ENCODE measurements at places on chromosomes 2 and 18.

DNA sequence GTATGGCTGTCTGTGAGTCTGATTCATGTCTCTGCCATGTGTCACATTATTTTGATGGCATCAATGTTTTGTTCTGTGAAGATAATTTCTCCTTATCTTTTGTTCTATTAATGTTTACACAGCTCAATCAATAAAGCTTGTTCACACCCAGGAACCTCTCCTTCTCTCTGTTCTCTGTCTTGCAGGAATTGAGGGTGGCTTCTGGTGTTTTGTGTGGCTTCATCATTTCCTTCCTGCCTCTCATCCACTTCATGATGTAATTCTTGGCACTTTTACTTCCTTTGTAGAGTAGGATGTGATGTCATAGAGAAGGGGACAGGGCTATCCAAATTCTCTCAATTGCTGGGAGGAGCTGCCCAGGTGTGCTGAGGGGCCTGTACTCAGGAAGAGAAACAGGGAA, 27.2 kb downstream of the ASXL3 start:
- ATAC-seq = no peak

DNA sequence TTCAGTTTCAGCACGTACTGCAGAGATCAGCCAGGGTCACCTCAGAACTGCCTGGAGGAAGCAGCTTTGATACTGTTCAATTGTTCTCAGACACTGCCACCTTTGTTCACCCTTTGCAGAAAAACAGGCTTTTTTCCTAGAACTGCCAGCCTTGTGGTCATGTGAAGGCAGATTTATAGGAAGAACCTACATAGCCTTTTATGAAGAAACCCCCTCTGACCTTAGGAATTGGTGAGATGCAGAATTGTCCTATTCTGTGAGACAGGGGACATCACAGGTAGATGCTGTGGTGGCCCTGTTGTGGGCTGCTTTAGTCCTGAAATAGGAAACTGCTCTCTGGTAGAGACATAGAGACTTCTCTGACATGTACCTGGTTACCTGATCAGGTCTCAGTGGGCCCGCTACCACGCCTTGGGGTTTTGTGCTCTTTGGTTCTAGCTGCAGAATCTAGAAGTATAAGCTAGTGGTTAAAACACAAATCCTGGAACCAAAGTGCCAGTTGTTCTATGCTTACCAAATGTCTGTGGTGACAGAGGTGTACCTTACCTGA, 206.6 kb downstream of the AGPS start:
- no peak for ATAC-seq

DNA sequence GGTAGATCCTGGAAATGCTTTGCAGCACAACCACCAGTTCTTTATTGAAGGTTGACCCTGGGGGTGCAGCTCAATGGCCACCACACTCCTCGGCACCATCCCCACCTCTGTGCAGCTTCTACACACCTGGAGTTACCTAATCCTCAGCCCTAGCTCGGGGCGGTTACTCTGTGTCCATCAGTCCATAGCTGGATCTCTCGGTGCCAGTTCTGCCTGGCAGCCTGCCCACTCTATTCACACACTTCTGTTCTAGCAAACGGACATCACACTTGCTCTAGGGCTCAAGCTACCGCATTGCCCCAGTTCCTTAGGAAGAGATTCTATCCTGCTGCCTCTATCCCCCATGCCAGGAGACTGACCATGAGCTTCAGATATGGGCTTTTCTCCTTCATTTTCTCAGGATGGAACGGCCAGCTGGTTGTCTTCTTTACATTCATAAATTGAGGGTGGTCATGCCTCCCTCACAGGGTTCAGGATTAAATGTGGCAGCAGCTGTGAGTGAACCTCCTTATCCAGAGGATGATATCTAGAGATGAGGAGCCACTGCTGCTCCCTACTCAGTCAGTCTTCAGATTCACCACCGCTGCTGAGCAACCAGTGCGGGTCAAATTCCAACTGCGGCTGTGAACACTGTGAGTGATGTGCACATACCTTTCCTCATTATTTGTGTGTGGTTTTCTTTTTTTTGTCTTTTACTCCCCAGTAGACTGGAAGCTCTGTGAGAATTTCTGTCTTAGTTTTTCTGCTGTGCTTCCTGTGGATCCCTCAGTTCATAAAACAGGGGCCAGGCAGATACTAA, 66.9 kb upstream of the TRIB2 start:
- no peak for ATAC-seq

GRCh38 chr2:31113765-31114164, 24.5 kb downstream of the GALNT14 start:
- ATAC-seq = no peak

DNA sequence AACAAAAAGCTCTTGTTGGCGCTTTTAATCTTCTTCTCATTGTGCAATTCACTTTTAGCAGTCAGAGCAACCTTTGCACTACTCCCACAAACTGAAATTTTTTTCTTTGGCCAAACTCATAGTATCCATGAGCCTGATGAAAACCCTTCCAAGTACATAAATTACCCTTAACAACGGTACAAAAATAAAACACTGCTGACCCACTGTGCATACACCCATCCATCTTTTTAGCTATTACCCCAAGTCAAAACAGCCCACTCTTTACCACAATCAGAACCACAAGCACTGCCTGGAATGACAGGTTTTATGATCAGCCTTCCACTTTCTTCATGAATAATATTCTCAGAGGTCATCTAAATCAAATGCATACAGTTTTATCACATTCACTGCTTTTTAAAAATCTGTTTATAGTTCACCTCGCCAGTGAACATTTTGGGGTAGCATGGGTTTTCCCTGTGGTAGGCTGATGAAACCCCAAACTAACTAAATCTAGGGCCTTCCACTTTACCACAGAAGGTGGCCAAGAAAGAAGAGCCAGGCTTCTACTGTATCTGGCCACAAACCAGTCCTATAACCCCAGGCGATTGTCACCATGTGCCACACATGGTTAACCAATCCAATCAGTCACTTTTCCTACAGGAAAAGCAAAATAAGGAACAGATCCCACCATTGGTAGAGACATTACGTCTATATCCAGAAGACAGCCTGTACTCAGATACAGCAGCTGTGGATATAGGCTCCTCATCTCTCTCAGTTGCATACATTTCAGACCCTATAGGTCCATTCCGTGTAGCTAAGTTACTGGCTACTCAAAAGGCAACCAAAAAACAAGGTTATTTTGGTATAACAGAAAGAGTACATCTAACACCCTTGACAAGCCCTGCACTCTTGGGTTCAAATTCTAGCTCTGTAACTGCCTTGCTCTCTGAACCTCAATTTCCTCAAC, 171.3 kb downstream of the THADA start:
- ATAC-seq = no peak

DNA sequence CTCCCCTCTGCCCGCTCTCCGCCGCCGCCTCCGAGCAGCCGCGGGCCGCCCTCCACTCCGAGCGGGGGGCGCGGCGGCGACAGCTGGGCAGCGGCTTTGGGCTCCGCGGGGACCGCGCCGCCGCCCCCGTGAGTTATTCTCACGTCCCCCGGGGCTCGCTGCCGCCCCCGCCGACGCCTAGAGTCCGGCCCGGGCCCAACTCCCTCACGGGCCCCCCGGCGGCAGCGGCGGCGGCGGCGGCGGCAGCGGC, 645 bp downstream of the MIB1 start:
- no peak for ATAC-seq

GRCh38 chr2:100125626-100126025, 16.8 kb downstream of the AFF3 start:
- ATAC-seq = no peak

- ATAC-seq = no peak
Measured at GRCh38 chr2:140257692-140258300, 1477.6 kb upstream of the NXPH2 start.

- ATAC-seq = no peak
Measured at GRCh38 chr18:55385770-55386169, 202.2 kb downstream of the TCF4 start.

GRCh38 chr2:47249157-47249900, 94.2 kb upstream of the STPG4 start:
- ATAC-seq = peak; percentile 75

- no peak for ATAC-seq
Measured at GRCh38 chr2:237870754-237871651, 11.6 kb downstream of the RAMP1 start.

GRCh38 chr2:166361351-166362153, 14.2 kb downstream of the SCN9A start:
- peak; percentile 91 for ATAC-seq

DNA sequence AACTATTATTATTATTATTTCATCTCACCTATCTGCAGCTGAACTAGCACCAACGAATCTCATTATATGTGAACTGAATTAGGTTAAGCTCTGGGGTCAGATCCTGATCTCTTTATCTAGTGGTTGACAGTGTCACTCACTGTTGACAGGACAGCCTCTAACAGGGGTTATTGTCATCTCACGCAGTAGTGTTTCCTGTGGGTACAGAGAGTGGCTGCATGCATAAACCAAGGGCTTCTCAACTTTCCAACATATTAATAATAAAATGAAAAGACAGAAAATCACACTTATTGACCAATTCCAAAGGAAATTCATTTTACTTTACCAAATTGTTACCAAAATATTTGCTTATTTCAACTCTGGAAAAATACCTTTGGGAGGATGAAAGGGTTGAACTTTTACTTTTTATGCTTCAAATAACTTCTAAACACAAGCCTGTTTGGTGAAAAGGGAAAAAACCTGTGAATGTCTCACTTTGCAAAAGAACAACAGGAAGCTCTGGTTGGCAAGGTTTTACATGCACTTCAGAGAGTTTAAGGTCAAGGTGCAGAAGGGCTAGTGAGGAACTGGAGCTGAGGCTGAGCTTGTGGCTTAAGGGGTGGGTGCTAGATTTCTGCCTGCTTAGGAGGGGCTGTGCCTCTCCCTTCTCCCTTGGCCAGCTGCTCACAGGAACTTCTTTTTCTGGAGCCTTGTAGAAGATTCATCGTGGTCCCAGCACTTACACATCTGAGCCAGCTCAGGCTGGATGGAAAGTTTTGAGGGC, 72.6 kb downstream of the CTAGE1 start:
- ATAC-seq = no peak

- peak; percentile 96 for ATAC-seq
Measured at GRCh38 chr2:40256649-40257048, 195.2 kb downstream of the SLC8A1 start.

DNA sequence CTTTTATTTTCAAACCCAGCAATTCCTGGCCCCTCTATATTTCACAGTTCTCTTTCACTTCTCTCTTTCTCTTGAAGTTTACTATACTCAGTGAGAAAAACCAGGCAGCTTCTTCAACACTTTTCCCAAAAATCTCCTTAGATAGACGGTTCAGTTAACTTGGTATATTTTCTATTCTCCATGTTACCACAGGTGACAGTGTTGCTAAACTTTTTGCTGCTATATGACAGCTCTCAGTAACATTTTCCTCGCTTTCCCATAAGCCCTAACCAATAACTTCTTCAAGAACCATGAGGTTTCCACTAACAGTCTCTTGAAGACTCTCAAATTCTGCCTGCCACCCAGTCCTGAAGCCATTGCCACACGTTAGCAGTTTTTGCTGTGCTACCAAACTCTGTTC, 45.8 kb downstream of the CYBRD1 start:
- ATAC-seq = peak; percentile 39

GRCh38 chr2:176136374-176137251, 7.1 kb downstream of the HOXD8 start:
- peak; percentile 21 for ATAC-seq

- no peak for ATAC-seq
Measured at GRCh38 chr18:41814651-41815050, 140.4 kb upstream of the PIK3C3 start.

GRCh38 chr2:167905668-167906067, 341.7 kb downstream of the STK39 start:
- no peak for ATAC-seq

GRCh38 chr2:28321426-28321825, 71.2 kb upstream of the FOSL2 start:
- no peak for ATAC-seq

DNA sequence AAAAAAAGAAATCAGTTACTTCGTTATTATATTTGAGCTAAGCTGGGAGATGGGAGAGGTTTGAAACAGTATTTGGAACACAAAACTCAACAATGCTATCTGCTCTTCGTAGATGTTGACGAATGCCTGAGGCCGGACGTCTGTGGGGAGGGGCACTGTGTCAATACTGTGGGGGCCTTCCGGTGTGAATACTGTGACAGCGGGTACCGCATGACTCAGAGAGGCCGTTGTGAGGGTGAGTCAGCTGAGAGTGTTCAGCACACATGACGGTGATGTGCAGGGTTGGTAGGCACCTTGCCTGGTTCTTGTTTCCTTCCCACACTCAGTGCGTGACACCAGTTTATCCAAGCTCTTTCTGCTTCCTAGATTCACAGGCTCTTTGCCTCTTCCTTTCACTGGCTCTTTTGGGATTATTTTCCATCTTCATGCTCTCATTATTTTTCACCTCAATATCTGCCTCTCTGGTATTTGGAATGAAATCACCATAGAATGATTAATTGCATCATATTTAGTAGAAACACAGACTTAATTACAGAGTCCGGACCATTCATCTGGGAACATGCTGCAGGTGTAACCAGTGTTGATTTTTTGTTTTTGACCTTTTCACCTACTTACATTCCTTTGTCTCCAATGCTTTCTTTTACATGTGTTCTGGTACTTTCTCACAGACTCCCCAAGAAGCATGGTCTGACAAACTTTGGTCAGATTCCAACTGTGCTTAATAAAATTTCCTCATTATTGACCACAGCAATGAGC, 200.6 kb upstream of the RASGRP3 start:
- ATAC-seq = peak; percentile 93

- no peak for ATAC-seq
Measured at GRCh38 chr2:71705171-71705960, 252.0 kb downstream of the DYSF start.

DNA sequence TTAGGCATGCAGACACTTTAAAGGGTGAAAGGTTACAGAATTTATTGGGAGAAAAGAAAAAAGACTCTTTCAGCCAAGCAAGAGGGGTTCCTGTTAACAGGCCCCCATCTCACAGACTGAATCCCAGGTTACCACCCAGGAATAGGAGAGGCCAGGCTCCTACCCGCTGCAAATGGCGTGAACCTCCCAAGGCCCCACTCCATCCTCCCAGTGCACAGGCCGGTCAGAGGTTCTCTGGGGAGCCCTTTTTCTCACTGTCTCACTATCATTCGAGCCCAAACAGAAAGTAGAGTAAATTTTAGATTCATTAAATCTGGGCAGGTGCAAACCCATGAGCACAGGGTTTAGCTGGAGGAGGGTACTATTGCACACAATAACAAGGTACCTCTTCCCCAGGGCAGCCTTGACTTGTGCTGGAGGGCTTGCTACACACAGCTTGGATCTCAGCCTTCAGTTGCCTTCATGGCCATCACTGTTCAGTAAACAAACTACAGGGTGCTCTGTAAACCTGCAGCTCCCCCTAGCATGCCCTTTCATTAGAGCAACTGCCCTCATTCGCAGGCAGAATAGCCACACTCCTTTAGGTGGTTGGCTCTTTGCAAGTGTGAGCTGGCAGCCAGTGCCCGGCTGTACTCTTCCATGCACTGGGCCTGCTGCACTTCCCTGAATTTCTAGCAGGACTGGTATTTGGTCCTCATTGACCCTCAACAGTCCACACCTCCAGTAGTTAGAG, 7.3 kb upstream of the PLEK start:
- ATAC-seq = peak; percentile 97

GRCh38 chr2:221671515-221671914, 99.4 kb upstream of the EPHA4 start:
- no peak for ATAC-seq

- no peak for ATAC-seq
Measured at GRCh38 chr2:186183406-186183805, 302.7 kb upstream of the ZC3H15 start.

- ATAC-seq = no peak
Measured at GRCh38 chr18:13416208-13416607, 197.6 kb downstream of the LDLRAD4 start.

- ATAC-seq = peak; percentile 48
Measured at GRCh38 chr2:65024149-65024829, 31.9 kb upstream of the CEP68 start.
